ENCODE measurements at places on chromosomes 2 and 18.

DNA sequence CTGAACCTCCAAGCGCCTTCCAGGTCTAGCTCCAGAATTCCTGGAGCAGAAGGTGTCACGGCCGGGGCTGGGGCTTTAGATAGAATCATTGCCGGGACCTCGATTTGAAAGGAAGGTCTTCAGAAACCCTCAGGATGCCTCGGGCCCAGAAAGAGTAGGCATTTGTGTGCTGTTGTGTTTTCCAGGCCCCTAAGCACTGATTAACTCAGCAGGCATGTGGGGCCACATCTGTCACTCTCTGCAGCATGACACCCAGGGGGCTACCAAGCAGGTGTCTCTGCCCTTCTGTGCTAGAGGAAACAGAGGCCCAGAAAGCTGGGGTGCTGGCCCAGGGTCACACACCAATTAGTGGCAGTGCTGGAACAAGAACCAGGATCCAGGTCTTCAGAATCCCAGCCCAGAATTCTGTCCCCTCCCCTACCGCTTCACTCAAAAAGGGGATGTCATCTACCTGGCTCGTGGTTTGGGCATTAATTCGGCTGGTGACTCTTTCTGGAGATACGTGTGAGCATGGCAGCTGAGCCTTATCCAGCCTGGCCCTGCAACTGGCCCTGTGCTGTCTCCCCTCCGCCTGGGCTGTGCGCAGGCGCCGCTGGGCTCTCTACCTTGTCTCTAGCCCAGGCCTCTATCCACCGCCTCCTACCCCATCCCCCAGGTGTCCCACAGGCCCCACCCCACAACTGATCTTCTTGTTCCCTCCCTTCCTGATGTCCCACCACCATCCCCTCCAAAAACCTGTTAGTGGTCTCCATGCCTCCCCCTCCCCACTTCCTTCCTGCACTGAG, 245.4 kb downstream of the ATAD2B start:
- DNase-seq: no peak

GRCh38 chr2:157256626-157257025, 879 bp upstream of the GALNT5 start:
- DNase-seq: no peak

DNA sequence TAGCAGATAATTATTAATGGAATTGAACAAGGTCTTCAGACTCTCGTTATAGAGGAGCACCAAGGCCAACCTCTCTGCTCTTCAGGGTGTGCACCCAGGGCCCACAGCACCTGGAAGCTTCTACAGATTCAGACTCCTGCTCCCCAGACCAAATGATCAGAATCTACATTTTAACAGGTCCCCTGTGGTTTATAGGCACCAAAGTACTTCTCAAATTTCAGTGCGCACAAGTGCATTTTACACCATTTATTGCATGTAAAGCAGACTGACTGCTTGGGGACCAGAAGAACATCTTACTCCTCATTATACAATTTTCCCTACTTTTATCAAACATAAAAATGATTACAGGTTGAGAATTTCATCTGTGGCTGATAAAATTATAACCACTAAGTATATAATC, 163.9 kb downstream of the COL4A4 start:
- no peak for DNase-seq

DNA sequence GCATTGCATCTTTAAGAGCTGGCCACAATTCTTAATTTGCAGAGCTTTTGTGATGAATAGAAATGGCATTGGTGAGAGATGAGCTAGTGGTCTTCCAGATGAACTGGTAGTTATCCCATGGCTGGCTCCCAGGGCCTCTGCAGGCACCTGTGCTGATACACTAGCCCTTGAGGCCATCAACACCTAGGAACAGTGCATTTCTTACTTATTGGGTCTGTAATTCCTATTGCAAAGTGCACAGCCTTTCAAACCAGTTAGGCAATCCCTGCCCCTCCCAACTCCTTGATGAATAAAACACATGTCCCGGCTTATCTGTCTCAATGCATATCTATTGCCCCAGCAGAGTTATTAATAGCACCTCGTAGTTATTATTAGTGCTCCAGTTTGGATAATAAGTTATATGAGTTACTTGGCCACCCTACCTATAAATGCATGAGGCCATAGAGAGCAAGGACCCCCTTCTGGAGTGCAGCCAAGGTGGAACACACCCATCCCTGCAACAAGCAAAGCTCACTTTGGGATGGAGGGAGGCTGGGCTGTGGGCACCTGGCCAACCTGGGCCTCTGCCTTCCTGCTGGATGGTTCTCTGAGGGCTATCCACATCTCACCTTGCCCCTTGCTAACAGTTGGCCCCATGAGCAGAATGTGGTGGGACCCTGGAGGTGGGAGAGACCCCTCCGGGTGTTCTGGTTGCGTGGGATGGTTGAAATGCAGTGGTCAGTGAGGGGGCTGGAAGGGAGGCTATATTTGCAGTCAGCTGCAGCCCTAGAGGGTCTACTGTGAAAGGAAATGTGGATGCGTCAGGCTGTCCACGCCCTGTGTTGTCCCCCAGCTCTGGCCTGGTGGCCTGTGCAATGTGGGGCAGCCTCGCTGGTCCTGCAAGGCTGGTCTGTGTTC, 455.9 kb upstream of the HS6ST1 start:
- DNase-seq: peak; percentile 70

GRCh38 chr2:232562515-232563151, 12.1 kb downstream of the EIF4E2 start:
- DNase-seq: no peak

GRCh38 chr2:145043399-145043834, 523.5 kb upstream of the ZEB2 start:
- no peak for DNase-seq

DNA sequence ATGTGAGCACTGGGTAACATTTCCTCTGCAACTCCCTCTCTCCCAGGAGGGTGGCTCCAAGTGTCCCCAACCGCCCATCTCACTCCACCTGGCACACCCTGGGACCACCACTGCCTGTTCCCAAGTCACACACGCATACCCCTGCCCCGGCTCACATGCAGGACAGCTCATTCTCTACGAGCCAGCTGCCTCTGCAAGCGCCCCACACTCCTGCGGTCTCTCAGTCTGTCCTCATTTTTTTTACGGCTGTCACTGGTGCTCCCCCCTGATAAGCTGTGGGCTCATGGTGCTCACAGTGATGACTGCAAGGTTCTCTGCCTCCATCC, 30.8 kb downstream of the AFG3L2 start:
- no peak for DNase-seq

DNA sequence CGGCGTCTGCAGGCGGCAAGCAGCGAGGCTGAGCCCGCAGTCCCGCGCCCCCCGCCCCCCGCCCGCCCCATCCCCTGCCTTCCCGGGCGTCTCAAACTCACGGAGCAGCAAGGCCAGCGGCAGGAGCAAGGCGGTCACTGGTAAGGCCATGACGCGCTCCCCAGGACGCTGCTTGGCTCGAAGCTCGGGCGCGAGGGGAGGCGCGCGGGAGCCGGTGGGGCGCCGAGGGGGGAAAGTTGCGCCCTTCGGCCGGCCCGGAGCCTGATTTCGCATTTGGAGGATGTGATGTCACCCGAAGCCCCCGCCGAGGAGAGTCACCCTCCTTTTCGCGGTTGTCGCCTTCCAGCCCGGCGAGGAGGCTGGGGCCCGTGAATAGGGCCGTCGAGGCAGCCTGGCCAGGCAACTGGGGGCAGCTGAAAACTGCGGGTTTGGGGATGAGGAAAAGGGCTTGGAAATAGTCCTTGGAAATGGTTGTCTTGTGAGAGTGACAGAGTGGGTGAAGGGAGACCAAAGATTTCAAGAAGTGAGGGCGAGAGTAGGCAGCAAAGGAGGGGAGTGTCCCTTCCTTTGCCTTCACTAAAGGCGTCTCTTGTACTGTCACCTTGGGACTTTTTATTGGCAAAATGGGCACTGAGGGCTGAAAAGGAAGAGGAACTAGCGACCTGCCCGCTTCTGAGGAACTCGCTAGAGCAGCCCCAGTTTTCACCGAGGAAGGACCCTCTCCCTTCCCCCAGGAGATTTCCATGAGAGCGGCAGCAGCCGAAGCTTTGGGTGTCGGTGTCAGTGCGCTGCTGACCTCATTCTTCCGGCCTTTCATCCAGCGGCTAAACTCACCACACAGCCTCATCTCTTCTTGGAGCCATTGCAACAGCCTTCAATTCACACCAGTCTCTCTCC, at the start of gene CD8A:
TSS of gene CD8A (minus strand) at position 238 of the 897 bp plus-strand sequence. CDS start at position 150, 88 bp downstream.
- no peak for DNase-seq

All from vagina (tissue), 2 donors.